ENCODE measurements at places on chromosomes 5 and 9.

- DNase-seq: no peak
Observed at GRCh38 chr9:87537625-87538024, 40.0 kb downstream of the DAPK1 start.

GRCh38 chr5:69315972-69316371 lies 16.6 kb downstream of the CCDC125 start:
- DNase-seq: no peak

DNA sequence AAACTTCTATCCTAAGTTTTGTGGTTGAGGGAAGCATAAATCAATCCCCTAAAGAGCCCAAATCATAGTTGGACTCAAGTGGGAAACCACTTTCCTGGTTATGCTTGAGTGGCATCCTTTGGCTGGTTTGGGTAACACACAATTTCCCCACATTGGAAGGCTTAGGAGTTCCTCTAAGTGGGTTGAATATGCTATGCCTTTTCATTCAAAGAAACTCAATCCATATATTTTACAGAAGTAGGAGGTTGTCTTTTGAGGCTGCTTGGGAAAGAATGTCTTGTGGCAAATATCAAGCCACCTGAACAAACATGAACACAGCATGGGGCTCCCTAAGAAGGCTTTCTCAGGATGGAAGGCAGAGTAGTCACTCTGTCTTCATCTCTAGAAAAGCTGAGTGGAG lies 121.1 kb downstream of the SPATA31D1 start:
- DNase-seq: no peak

DNA sequence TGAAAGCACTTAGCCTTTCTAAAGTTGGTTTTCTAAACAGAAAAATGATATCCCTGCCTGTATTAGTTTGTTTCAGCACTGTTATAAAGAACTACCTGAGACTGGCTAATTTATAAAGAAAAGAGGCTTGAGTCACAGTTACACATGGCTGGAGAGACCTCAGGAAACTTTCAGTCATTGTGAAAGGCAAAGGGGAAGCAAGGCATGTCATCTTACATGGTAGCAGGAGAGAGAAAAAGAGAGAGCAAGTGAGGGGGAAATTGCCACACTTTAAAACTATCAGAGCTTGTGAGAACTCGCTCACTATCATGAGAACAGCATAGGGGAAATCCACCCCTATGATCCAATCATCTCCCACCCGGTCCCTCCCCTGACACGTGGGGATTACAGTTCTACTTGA lies 64.9 kb downstream of the FAM170A start:
- no peak for DNase-seq

GRCh38 chr9:104775574-104775936 lies 11.6 kb downstream of the NIPSNAP3B start:
- DNase-seq: no peak

DNA sequence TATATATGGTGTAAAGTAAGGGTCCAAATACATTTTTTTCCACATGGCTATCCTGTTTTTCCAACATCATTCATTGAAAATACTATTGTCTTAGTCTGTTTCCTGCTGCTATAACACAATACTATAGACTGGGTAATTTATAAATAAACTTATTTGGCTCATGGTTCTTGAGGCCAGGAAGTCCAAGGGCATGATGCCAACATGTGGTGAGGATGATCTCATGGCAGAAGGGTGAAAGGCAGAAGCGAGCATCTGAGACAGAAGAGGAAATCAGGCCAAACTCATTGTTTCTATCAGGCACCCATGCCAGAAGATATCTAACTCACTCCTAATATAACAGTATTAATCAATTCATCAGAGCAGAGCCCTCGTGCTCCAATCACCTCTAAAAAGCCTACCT lies 42.6 kb downstream of the ANKRD55 start:
- DNase-seq: peak; percentile 70

- no peak for DNase-seq
Observed at GRCh38 chr9:135302329-135303279, 177.0 kb upstream of the PPP1R26 start.
